ENCODE measurements at places on chromosomes 5 and 9. TPM values are rescaled to one million over a fixed set of nuclear protein-coding genes. Genes with fewer than 3 reads are reported as not detected.

The AGXT2 gene
- not detected for total RNA-seq

The PHYHD1 gene
- total RNA-seq = 9.7 TPM

The SLC34A3 gene
- not detected for total RNA-seq

The FOXI1 gene
- total RNA-seq = 0.14 TPM

The NAIF1 gene
- 10.9 TPM for total RNA-seq

The GABRA1 gene
- total RNA-seq = 2.7 TPM

The PCSK1 gene
- total RNA-seq = 0.09 TPM

The IL5 gene
- total RNA-seq = not detected

The ADAMTS19 gene
- total RNA-seq = 0.76 TPM

The PCDHA1 gene
- not detected for total RNA-seq

The ARL10 gene
- total RNA-seq = 1.8 TPM

The MATR3 gene
- 378 TPM for total RNA-seq

The AK3 gene
- 25.1 TPM for total RNA-seq

The RXRA gene
- total RNA-seq = 7.0 TPM

The F12 gene
- 0.19 TPM for total RNA-seq

The PSAT1 gene
- 20.8 TPM for total RNA-seq

The SLC1A1 gene
- total RNA-seq = 0.42 TPM

The C9 gene
- total RNA-seq = 0.19 TPM

The SHISAL2B gene
- total RNA-seq = not detected

The C1QTNF2 gene
- total RNA-seq = 0.61 TPM

The TMC1 gene
- total RNA-seq = 0.28 TPM

The RGP1 gene
- total RNA-seq = 7.4 TPM

The TMEM267 gene
- total RNA-seq = 12.4 TPM

The PLEKHG4B gene
- 0.47 TPM for total RNA-seq

Data from thymus (tissue), 14 donors.